ENCODE measurements at places on chromosomes 5 and 9.
A peak's percentile ranks its signal among the peaks of the same experiment; 100 is the strongest.

DNA sequence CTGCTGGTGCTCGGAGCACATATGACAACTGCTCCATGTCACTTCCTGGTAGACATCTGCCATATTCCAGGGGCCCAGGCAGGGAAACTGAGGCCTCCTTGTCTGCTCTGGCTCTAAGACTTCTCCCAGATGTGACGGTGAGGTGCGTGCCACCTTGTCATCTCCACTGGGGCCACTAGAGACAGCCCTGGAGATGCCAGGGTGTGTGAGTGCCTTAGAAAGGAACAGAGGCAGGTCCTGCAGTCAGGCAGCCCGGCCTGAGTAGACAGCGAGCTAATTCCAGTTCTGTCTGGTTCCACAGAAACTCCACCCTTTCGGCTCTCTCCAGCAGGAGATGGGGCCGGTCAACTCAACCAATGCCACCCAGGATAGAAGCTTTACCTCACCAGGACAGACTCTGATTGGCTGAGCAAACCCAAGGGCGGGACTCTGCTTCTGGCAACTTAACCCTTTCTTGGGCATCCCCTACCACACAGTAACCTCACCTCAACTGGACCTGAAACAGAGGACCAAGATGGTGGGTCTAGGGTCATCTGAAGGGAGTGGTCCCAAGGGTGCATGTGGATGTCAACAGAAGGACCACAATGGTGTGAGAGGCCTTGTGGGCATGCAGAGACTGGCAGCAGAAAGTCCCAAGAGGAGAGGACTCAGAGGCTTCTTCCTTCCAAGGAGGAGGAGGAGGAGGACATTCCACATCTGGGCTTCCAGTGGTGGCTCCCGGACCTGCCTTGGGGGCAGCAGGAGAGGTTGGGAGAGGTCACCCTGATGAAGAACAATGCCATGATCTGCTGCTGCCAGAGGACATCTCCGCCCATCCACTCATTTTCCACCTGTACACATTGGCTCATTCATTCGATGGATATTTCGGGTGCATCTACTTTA lies 77.7 kb downstream of the RGS3 start:
- peak; percentile 38 for DNase-seq

- peak; percentile 92 for DNase-seq
These were observed 47.1 kb upstream of the CTSL start for GRCh38 chr9:87678650-87679355.

DNA sequence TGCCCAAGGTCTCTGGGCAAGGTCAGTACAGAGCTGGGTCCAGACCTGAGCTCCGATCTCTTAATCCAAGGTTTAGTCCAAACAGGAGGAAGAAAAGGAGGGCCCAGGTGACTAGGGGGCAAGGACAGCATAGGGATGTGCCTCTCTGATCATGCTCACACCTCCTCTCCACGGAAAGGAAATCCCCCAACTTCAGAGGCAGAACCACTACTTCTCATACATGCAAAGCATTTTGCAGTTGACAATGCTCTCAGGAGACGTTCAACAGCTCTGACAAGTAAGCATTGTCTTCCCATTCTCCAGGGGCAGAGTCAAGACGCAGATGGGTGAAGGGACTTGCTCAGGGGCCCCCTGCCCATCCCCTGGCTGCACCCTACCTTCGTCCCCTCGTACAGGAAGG lies 8.7 kb upstream of the CORO2A start:
- DNase-seq = no peak

- DNase-seq = peak; percentile 80
These were observed at the start of gene F2R for GRCh38 chr5:76715736-76716455. Gene F2R, plus strand, starts transcription at chr5:76716126. Its CDS starts 182 bp downstream, at chr5:76716308.

Measured in adipocyte (in vitro differentiated cells).